Activated CD4-positive, alpha-beta T cell treated with anti-CD3 and anti-CD28 coated beads for 36 hours (primary cell): ENCODE measurements at places on chromosomes 4 and X. TPM values are rescaled to one million over a fixed set of nuclear protein-coding genes. Genes with fewer than 3 reads are reported as not detected.
A peak's percentile ranks its signal among the peaks of the same experiment; 100 is the strongest.

GRCh38 chr4:15451866-15452765 is 17.6 kb upstream of the CC2D2A start:
- H3K36me3 ChIP-seq = no peaks in the 10 kb centered on the region
- H3K4me3 ChIP-seq = no peak overlapping the region
- no peak for DNase-seq
- no peaks in the 10 kb centered on the region for H3K27me3 ChIP-seq

DNA sequence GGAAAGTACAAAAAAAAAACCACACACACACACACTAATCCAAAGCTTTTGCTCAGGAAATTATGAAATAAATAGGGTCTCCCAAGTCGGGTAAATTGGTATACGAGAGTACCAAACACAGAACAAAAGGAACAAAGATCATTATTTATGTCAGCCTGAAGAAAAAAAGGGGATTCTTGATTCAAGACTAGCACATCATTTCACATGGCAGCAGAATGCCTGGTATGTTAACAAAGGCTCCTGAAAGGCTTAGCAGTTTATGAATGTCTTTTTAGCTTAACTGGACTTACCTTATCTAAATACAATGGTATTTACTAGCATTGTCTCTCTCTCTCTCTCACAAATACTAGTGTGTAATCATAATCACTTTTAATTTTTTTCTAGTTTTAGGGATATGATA is 11.3 kb downstream of the RAP2C start:
- H3K36me3 ChIP-seq = peaks cover 24% of the 10 kb centered on the region
- H3K4me1 ChIP-seq = peaks cover 42% of the 10 kb centered on the region
- H3K27ac ChIP-seq = no peak overlapping the region
- no peak overlapping the region for H3K4me3 ChIP-seq

DNA sequence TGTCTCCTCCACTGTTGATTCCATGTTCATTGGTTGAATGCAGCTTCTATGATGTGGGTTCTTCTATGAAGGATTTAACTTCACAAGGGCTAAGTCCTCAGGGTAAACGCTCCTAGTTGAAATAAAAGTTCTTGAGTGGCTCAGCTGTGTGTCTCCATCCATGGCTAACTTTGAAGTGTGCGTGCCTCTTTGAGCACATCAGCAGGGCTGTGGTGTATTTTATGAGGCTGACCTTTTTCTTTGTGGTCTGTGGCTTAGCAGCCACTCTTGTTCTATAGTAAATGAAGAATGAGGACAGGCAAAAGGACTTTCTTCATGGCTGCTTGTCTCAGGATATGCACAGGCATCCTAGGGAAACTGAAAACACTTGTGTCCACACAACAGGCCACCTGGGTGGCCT is 88.5 kb downstream of the KIT start:
- no peaks in the 10 kb centered on the region for H3K4me1 ChIP-seq
- no peak overlapping the region for H3K4me3 ChIP-seq
- H3K27ac ChIP-seq = no peak overlapping the region
- DNase-seq = peak; percentile 5
- H3K27me3 ChIP-seq = no peaks in the 10 kb centered on the region
- no peaks in the 10 kb centered on the region for H3K36me3 ChIP-seq

DNA sequence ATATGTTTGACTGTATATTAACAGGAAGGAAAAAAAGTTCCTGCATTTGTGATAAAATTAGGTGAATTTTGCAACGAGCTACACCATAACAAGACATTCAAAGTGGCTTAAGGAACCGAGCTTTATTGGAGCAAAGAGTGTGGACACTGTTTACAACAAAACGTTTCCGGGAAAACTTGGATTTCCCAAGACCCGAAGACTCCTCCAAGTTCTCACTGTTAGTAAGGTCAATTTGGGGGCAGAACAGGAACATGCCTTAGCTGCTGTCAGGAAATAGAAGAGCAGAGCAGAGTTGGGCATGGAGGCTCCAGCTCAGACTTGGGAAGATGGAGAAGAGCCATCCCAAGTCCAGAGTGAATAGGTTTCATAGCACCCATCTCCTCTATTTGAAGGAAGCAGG is 16.5 kb downstream of the ADH6 start:
- H3K36me3 ChIP-seq = no peaks in the 10 kb centered on the region
- H3K4me1 ChIP-seq = no peaks in the 10 kb centered on the region
- no peak overlapping the region for H3K4me3 ChIP-seq
- H3K27me3 ChIP-seq = no peaks in the 10 kb centered on the region

DNA sequence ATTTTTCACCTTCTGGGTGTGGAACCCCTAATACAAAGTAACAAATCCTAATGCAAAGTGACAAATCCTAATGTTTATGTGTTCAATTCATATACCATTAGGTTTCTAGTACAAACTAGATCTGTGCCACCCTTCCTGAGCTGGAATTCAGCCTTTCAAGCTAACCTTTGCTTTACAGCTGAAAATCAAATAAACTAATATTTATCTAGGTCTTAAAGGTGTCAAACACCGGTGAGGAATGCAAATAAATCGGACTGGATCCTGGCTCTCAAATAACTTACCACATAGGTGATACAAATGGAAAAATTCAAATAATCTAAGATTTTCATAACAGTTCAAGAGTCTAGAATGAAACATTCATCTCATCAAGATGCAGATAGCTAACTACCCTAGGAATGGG is 11.6 kb downstream of the IRF2 start:
- H3K4me1 ChIP-seq = peaks cover 76% of the 10 kb centered on the region
- H3K36me3 ChIP-seq = peaks cover 15% of the 10 kb centered on the region
- no peak overlapping the region for H3K27ac ChIP-seq
- DNase-seq = no peak
- H3K4me3 ChIP-seq = no peak overlapping the region

GRCh38 chrX:46543441-46543840 is 1.8 kb downstream of the ZNF674 start:
- no peaks in the 10 kb centered on the region for H3K27me3 ChIP-seq
- peaks cover 29% of the 10 kb centered on the region for H3K4me1 ChIP-seq
- H3K36me3 ChIP-seq = peaks cover 5% of the 10 kb centered on the region
- no peak overlapping the region for H3K27ac ChIP-seq

- no peaks in the 10 kb centered on the region for H3K36me3 ChIP-seq
- no peak overlapping the region for H3K27ac ChIP-seq
- no peaks in the 10 kb centered on the region for H3K4me1 ChIP-seq
- no peak overlapping the region for H3K4me3 ChIP-seq
- DNase-seq = no peak
- H3K27me3 ChIP-seq = peaks cover 5% of the 10 kb centered on the region
These were observed 165.0 kb downstream of the FHIP1A start for GRCh38 chr4:151573945-151574344.

GRCh38 chr4:47187608-47188007 is 156.2 kb downstream of the GABRB1 start:
- DNase-seq = no peak
- no peak overlapping the region for H3K4me3 ChIP-seq
- H3K27me3 ChIP-seq = peaks cover 14% of the 10 kb centered on the region

- H3K4me1 ChIP-seq = no peaks in the 10 kb centered on the region
- H3K36me3 ChIP-seq = peaks cover 64% of the 10 kb centered on the region
- no peak overlapping the region for H3K27ac ChIP-seq
- no peak for DNase-seq
These were observed 9.1 kb downstream of the ASMTL start for GRCh38 chrX:1443496-1444075.

NXF3 gene
- total RNA-seq = not detected

CORIN gene
- total RNA-seq = not detected

GLOD5 gene
- not detected for total RNA-seq

RAI2 gene
- 0.39 TPM for total RNA-seq

ATP1B4 gene
- total RNA-seq = not detected
